Fibroblast of skin of back (primary cell): ENCODE measurements at places on chromosomes 2 and 18.

DNA sequence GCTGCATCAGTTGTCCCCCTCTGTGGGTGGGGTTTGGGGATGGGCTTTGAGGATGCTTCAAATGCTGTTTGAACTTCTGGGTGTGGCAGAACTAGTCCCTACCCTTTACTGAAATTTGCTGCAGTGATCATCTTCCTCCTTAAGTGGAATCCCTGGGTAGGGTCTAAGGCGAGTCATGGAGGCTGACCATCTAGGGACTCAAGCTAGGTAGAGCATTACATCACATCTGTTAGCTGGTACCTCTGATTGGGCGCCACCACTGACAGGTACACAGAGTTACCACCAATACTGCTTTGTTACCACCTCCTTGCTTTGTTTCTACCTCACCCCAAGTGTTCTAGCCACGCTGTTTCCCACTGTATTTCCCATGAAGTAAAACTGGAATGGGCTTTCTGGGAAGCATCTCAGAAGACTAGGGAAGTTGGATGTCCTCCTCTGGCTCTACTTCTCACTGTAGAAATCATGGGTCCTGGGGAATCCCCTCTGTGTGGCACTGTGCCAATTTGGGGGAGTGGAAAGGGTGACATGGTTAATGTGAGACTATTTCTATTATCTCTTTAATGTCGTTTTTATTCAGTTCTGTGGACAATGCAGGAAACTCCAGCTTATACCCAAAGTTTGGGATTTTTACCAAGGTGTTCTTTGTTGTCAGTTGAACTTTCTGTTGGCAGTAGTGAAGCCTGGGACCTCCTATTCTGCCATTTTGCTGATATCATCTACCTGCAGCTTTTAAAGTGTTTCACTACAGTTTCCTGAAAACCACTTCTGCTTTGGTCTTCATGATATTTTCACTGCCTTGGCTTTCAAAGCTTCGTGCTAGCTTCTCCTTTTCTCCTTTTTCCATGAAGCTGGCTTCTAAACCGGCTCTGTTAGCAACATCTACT lies 14.5 kb upstream of the SULT1C4 start:
- DNase-seq = no peak

DNA sequence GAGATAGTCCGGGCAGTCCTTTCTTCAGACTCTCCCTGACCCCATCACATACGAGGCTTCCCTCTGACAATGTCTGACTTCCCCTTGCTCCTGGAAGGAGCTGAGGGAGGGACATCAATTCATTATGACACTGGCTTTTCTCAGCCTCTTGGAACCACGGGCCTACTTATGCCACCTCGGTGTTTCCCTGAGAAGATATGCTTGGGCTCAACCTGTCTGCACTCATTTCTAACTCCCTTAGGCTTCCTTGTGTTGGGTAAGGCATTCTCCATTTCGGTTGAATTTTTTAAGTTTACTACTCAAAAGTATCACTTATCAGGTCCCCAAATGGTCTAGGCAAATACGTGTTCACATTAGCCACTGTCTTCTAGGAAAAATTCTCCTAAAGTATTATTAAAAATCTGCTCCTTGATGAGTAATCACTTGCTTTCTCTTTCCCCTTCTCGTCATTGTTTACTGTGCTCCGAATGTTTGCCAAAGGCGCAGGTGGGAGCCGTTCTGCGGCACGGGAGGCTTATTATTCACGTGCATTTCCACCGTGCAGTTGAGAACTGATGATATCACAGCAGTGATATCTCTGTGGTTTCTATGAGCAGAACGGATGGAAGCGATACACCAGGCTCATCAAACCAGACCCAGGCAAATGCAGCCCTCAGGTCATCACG lies 33.1 kb downstream of the ARL4C start:
- no peak for DNase-seq

DNA sequence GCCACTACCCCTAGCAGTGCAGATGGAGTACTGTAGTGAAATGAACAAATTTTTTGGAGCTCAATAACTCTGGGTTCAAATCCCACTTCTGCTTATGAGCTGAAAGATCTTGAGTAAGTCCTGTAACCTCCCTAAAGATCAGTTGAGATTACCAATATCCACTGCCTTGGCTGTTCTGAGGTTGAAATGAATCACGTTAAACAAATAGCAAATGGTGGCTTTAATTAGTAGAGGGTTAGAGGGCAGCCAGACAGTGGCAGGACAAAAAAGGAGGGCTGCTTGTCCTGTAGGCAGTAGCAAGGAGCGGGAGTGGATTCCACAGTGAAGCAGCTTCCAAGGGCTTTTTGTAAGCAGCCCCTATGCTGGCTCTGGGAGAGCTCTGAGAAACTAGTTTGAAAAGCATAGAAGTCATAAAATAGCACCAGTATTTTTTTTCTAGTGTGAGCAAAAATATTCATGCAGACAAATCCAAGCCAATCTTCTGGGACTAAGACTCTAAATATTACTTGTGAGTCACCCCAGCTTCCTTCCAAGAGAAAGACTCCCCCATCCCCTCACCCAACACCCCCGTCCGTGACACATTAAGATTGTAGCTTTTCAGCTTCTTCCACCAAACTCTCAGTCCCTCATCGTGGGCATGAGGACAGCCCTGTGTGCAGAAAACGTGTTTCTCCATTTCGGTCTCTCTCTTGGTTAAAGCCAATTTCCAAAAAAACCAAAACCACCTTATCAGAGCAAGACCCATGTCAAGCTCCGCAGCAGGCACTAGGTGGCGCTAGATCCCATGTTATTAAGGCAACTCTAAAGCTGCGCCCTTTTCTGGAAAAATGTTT lies 123.5 kb upstream of the LGALSL start:
- peak; percentile 80 for DNase-seq

- DNase-seq = peak; percentile 34
These were observed 72.1 kb downstream of the KLHL29 start for GRCh38 chr2:23456881-23457760.

DNA sequence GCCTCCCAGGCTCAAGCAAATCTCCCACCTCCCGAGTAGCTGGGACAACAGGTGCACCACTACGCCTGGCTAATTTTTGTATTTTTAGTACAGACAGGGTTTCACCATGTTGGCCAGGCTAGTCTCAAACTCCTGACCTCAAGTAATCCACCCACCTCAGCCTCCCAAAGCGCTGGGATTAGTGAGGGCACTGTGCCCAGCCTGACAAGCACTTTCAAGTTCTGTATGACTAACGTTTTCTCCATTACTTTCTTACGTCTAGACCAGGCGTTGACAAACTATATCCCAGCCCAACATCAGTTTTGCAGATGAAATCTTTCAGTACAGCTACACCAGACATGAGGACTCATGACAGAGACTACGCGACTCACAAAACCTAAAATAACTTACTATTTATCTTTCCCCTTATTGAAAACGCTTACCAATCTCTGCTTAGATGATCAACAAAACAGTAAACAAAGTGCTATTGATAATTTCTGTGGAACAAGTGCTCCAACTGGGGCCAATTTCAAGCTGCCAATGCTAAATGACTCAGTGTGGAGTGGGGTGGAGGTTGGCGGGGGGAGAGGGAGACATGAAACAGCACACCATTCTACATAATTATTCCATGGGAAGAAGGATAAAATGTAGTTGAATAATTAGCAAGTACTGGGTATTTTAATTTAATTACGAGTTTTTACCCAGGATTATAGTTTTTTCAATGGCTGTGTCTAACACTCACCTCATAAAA lies 59.1 kb downstream of the SAP130 start:
- DNase-seq = no peak

- DNase-seq = peak; percentile 45
These were observed 277.7 kb upstream of the ACVR2A start for GRCh38 chr2:147567136-147567535.

GRCh38 chr2:232488097-232488711 lies 570 bp upstream of the ECEL1 start:
- DNase-seq = no peak

GRCh38 chr2:80363330-80363729 lies 58.8 kb upstream of the LRRTM1 start:
- DNase-seq = no peak

GRCh38 chr2:222663479-222663878 lies 7.6 kb upstream of the FARSB start:
- DNase-seq = no peak

GRCh38 chr2:197700960-197701359 lies 4.2 kb upstream of the MARS2 start:
- no peak for DNase-seq

GRCh38 chr2:144084114-144084661 lies 435.7 kb downstream of the ZEB2 start:
- peak; percentile 93 for DNase-seq

GRCh38 chr18:54254265-54254758 lies 15.0 kb upstream of the POLI start:
- DNase-seq = peak; percentile 21

DNA sequence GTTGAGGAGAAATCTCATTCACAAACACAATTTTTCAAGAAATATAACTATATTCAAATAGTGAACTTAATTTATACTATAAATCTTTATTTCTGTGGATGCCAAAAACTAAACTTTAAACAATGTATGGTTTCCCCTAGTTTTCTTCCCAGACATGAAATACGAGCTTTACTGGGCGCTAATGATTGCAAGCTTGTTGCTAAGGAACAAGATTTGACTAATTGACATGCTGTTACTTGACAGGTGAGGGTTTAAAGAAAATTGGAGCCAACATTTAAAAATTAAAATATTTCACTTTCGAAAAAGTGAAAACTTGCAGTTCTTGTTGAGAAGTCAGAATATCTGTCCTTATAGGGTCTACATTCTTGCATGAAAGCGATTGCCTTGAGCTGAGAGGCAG lies 381.0 kb downstream of the MEIS1 start:
- no peak for DNase-seq

DNA sequence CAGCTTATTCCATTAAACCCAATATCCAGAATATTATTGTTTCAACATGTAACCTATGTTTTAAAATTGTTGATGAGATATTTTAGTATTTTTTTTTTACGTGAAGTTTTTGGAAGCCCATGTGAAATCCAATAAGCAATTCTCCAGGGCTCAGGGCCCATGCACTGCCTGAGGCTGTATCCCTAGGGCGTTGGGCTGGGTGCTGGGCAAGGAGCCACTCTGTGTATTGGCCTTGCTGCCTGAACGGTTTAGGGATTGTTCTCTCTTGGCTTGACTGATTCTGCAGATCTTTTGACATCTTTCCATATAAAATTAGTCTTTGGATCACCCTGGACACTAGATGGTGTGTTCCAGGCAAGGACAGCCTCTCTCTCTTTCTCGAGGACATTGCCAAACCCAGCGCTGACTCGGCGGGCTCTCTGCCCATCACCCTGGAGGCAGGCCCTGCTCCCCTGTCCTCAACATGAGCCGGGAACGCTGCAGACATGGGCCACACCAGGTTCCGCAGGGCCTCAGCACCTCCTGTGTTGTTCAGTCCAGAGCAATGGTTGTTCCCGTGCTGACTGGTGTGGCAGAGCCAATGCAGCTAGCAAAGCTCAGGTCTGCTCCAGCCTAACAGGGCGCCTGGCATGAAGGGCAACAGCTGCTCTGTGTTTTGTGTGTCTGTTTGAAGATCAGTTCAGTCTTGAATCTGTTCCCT lies 163.0 kb downstream of the SEPTIN10 start:
- DNase-seq = no peak

- DNase-seq = no peak
These were observed 31.7 kb upstream of the SOS1 start for GRCh38 chr2:39152504-39152903.

- DNase-seq = no peak
These were observed 250.4 kb upstream of the TANK start for GRCh38 chr2:160909781-160910242.

DNA sequence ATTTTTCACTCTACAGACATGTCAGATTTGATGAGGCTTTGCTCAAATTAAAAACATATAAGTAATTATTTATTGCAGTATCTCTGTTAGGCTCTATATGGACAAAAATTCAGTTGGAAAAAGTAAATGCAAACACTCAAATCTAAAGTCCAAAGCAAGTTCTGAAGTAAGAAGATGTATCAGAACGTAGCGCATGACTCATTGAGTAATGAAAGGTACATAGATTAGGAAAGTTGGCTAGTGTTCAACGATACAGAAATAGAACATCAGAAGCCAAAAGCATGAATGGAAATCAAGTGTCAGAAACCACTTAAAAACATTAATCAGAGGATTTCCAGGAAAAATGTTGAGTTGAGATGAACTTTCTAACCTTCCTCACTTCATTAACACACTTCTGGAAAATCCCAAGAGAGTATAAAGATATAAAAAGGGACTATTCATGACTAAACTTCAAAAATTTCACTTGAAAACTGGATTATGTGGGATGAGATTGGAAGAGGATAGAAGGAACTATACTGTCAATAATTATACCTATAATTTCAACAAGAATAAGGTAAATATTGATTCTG lies 494.1 kb downstream of the LRRTM4 start:
- no peak for DNase-seq

- DNase-seq = no peak
These were observed 17.0 kb upstream of the CYTIP start for GRCh38 chr2:157460897-157461296.

DNA sequence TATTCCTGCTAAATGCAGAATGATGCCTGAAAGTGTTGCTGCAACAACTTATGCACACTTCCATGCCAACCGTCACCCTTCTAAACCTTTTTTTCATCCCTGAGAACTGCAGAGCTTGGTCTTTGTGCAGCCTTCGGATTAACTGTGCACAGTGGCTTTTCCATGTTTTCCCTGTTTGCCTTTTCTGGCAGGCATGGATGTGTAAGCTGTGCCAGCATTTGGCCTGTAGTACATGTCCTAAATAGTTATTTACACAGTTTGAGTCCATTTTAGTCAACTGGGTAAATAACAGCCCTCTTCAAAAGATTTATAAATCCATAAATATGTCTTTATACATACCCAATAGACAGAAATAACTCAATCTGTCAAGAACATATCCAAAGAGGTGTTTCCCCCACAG lies 31.5 kb downstream of the MEIS1 start:
- DNase-seq = no peak

GRCh38 chr2:88452565-88452905 lies at the start of gene FOXI3:
FOXI3 (minus strand) TSS chr2:88452693; CDS start chr2:88452535, 158 bp downstream.
- DNase-seq = no peak

- no peak for DNase-seq
These were observed 45.8 kb upstream of the RBM44 start for GRCh38 chr2:237752761-237753165.

- no peak for DNase-seq
These were observed 79.2 kb downstream of the NDUFA10 start for GRCh38 chr2:239945751-239946561.

DNA sequence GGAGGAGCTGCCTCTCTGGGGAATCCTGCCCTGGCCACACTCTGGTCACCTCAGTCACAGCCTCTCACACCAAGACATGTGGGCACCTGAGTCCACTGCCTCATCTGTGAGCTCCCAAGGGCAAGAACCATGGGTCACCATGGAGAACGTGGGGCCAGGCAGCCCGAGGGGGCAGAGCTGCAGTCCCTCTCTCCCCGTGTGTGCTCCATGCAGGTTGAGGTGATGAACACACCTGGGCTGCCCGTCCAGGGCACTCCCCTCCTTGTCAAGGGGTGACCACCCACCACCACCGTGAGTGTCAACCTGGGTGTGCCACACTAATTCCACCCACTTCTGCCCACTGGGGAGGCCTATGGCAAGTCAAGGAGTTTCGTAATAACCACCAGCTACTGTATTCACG lies 159.6 kb upstream of the RAB6C start:
- no peak for DNase-seq

DNA sequence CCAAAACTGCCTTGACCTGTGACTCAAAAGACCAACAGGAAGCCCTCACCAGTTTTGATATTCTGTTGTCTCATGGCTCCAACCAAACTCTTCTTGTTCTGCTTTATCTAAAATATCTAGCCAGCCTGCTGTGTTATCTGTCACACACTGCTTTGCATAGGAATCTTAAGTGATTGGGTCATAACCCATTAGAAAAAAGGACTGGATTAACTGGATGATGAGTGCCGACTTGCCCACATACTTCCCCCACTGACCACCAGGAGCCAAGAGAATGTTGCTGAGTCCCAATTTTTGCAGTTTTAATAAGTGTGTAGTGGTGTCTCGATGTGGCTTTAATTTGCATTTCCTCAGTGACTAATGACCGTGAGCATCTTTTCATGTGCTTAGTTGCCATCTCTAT lies 6.5 kb downstream of the MOGAT1 start:
- no peak for DNase-seq
